ENCODE measurements at places on chromosomes 7 and 10.
A peak's percentile ranks its signal among the peaks of the same experiment; 100 is the strongest.

DNA sequence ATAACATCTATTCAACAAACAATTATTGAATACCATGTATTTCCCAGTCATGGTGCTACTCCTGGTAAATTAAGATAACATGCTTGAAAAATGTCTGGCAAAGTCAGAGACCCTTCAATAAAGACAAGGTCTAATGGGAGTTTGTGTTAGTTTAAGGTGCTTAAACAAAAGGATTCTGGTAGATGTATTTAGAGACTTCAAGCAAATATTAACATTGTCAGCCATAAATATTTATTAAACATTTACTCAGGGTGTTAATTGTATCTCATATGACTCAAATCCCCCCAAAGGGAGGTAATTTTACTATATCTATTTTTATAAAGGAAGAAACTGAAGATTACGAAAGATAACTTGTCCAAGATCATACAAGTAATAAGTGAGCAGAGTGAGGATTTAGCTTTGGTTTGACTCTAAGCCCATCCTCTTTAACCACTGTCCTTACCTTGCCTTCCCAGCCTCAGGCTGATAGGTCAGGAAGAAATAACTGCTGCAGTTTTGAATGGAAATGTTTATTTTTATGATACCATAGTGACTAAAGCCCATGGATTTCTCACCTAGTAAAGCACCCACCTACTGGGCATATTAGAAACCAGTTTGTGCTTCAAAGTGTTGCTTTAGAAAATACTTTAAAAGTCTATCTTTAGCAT, 215.4 kb downstream of the COBL start:
- DNase-seq: no peak

DNA sequence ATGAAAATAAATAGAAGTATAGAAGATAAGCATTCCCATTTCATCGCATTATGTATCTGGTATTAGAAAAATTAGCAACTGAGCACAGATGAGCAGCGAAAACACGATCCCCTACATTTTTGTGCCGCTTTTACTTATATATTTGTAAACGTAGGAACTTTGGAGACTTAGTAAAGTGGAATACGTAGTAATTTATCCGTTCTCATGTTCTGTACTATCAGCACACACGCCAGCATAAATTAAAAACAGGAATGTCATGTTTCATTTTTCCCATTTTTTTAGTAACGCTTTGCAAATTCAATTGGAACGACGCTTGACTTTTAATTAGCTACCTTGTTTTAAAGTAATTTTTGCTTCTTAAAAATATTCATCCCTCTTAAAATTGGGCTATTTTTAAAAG, 2.4 kb downstream of the ZNRF2 start:
- DNase-seq: no peak

DNA sequence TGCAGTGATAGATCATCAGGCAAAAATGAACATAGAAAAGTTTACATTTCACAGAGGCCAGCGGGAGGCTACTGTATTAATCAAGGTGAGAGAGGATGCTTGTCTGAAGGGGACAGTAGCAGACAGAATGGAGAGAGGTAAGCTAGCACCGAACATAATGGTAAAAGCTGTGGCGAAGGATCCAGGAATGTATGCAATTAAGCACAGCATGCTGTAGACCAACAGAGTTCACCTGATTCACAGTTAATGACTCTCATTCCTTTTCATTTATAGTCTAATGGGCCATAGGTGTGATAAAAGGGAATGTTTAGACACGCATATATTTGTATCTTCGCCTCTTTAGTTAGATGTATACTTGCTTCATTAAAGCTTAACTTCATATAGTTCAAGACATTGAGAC, 150.9 kb upstream of the MBL2 start:
- DNase-seq: no peak

- DNase-seq: no peak
Measured at GRCh38 chr7:8295638-8296361, 33.8 kb upstream of the ICA1 start.

GRCh38 chr7:48755061-48755555, 169.2 kb upstream of the CDC14C start:
- DNase-seq: no peak

GRCh38 chr7:139893999-139894398, 64.9 kb downstream of the TBXAS1 start:
- no peak for DNase-seq

- no peak for DNase-seq
Measured at GRCh38 chr7:115356999-115357702, 435.3 kb downstream of the MDFIC start.

DNA sequence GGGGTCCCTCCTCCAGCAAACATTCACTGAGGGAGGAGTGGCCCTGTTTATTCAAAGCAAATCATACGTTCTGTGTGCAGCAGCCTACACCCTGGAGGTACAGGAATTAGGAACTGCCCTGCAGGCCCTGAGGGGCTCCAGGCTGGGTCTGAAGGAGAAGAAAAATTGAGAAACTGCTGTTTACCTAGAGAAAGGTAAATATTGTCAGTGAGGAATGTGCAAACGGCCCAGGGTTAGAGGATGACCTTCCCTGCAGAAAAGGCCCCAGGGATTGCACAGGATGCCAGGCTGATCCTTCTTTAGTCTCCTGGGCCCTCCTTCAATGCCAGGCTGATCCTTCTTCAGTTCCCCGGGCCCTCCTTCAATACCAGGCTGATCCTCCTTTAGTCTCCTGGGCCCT, 5.7 kb downstream of the CALML5 start:
- DNase-seq: no peak

- no peak for DNase-seq
Measured at GRCh38 chr10:94137747-94138146, 144.0 kb downstream of the PLCE1 start.

GRCh38 chr7:81158189-81158588, 239.3 kb upstream of the SEMA3C start:
- DNase-seq: no peak

- no peak for DNase-seq
Measured at GRCh38 chr7:96998744-96999143, 6.6 kb upstream of the DLX6 start.

- DNase-seq: no peak
Measured at GRCh38 chr7:50367100-50367499, 62.6 kb downstream of the IKZF1 start.

DNA sequence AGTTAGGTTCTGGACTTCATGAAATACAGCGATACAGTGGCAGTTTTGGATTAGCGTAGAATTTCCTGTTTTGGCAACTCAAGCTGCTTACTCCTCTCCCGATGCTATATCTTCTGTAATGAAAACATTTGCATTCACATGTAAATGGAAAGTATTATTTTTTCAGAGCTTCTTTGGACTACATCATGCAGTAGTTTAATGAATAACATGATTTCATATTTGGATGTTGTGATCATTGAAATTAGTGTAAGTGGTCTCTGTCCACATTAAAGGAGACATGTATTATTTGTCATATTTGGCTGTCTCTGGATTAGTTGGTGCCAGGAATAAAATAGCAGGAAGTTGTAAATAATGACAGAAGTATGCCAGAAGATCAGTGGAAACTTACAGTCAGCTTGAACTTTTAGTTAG, 331.6 kb downstream of the GFRA1 start:
- no peak for DNase-seq

DNA sequence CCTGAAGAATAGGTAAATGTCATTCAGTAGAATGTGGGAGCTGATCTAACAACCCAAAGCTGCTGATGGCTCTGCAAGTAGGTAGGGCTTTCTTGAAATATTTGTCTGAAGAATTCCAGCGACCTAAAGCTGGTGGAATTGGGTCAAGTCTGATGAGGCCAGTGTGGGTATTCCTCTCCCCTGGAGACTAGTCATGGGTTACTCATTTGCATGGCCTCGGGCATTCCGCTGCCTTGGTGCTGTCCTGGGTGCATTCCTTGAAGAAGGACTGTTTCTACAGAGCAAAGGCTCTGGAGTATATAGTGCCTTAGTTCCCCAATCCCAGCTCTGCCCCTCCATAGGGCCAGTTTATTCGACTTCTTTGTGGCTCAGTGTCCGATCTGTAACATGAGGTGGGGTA, 19.2 kb downstream of the PDK4 start:
- DNase-seq: peak; percentile 28

- no peak for DNase-seq
Measured at GRCh38 chr10:61986788-61987492, 85.4 kb downstream of the ARID5B start.

DNA sequence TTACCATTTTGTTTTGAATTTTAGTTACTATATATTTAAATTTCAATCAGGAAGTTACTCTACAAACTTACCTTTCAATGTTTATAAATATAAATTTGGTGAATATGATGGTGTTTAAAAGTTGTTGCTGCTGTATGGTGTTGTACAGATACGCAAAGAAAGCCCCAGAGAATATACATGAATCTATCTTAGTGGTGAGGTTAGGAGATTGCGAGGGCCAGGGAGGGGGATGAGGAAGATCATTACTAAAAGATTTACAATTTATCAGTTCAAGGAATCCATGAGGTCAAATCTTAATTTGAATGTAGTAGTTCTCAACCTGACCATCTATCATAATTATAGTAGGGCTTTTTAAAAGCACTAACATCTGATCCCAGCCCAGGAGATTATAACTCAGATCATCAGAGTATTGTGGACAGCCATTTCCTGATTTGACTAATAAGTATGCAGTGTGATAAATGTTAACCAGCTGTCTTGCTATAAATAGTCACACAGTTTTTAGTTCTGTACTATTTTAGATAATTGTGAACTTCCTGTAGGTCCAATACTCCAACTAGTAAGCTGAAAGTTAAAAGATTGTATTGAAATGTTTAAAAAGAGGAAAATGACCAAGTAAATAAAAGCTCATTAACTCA, 23.6 kb downstream of the FAM3C start:
- DNase-seq: no peak

DNA sequence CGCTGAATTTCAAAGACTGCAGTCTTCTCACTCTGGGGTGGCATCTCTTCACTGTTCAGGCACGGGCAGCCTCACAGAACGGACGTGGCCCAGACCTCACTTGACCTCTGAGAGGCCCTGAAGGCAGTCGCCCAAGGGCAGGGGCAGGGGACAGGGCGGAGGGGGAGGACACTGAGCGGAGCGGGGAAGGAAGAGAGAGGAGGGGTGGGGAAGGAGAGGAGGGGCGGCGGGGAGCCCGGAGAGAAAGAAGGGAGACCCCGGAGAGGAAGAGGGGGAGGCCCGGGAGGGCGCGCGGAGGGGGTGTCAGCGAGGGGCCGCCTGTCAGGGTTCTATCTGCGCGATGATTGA, 58.7 kb upstream of the COMTD1 start:
- peak; percentile 28 for DNase-seq

DNA sequence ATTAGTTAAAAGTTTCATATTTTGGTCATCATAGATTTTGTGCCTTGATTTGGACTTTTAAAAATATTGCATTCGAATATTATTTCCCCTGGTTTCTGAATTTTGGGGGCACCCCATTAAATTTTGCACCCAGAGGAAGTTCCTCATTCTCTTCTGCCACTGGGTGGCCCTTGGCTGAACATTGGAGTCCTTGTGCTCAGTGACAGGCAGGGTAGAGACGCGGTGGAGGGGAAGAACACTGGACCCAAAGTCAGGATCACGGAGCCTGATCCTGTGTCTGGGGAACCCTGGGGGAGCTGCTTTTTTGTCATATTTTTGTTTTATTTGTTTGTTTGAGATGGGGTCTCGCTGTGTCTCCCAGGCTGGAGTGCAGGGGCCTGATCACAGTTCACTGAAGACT, 74.7 kb downstream of the MKI67 start:
- DNase-seq: no peak

DNA sequence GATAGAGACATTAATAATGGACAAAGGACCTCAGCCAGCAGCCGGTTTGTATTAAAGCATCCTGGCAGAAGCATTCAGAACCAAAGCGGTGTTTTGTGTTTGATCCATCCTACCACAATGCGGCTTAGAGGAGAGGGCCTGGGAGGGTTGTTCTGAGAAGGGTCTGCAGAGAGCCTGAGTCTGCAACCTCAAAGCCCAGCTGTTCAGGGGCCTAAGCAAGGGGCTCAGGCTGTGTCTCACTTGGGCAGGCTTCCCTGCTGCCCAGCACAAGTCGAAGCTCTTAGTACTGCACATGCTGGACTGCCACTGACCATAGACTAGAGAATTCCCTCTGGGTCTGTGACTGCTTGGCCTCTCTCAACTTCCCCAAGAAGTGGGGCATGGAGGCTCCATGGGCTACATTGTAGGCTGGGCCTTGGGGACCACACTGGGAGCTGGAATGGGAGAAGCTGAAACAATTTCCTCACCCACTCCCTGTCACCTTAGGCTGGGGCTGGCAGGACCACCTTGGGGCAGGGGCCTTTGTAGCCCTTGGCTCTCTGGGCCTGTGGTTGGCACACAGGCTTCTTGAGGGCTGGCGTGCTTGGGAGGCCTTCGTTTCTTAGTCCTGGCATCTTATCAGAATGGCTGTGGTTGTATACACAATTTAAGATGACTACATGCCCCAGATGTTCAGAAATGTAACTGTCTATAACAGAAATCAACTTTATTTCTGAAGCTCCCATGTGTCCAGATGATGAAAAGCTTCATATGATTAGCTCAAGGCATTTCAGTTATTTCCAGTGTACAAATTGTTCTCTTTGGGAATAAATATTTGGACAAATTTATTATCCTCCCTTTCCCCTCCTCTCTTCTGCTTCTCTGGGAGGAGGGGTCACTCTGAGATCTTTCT, 44.5 kb downstream of the LRRC18 start:
- DNase-seq: no peak

- no peak for DNase-seq
Measured at GRCh38 chr7:70580161-70580560, 551.8 kb upstream of the GALNT17 start.

DNA sequence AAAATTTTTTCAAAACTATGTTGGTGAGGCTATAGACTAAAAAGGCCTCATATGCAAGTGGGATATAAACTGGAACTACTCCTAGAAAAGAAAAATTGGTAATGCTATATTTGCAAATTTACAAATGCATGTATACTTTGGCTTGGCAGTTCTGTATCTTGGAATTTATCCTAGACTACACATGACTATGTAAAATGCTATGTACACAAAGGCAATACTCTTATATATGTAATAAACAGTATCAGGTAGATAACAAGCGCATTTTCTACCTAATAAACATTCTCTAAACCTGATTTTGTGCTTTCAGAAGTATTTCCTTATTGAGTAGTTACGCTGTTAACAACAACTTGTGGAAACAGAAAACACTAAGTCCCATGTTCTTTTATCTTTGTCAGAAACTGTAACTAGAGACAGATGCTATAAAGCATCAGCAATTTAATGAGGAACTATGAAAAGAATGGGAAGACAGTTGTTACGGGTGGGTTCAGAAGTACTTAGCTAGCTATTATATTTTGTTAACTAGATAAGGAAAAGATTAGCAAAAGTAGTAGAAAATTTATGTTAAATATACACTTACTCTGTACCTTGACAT, 107.8 kb downstream of the ARHGAP12 start:
- no peak for DNase-seq

GRCh38 chr10:101489355-101489754, 98.7 kb downstream of the POLL start:
- DNase-seq: no peak

- no peak for DNase-seq
Measured at GRCh38 chr7:13226385-13226784, 539.0 kb downstream of the ARL4A start.

DNA sequence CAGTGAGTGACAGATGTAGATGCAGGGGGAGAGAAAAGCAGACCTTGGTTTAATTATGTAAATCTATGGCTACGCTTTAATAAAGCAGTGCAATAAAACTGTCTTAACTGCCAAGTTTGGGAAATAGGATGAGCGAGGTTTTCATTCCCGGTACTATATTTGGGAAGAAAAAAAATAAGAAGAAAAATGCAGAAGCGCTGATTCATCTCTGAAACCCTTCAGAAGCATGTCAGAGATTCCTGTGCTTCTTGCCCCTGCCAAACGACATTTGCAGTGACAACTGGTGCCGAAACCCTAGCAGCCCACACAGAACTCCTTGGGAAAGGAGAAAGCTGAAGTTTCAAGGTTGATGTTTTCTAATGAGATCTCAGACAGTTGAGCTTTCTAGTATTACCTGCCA, 380.7 kb downstream of the REEP3 start:
- no peak for DNase-seq

Measured in WTC11 (cell line).